ENCODE measurements at places on chromosomes 2 and 18.

DNA sequence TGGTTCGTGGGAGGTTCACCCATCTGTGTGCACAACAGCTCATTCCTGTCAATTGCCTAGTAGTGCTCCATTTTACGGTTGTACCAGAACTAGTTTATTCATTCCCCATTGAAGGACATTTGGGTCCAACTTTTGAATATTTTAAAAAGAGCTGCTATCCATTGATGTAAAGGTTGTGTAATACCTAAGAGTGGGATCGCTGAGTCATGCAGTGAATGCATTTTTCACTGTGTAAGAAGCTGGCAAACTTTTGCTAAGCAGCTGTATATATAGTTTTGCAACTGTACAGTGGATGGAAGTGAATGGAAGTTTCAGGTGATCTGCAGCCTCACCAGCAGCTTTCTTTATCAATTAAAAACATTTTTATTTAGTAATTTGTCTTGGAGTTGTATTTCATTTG is 104.5 kb downstream of the DCDC2C start:
- DNase-seq, result no peak

DNA sequence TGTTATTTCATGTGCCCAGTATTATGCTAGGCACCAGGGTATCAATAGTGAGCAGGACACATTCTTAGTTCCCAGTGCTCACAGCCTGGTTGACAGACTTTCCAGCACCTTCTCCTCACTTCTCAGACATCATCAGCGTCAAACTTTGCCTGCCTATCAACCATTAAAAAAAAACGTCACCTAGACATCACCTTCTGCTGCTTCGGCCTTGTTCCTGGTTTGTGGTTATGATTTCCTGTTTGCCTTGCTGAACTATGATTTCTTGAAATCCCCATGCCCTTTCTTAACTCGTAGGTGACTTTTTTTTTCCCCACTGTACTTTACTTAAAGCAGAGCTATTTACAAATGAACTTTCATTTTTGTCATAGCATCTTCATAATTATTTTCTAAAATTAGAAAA is 60.4 kb upstream of the NABP1 start:
- DNase-seq, result no peak

GRCh38 chr2:180327185-180327584 is 320.1 kb upstream of the CWC22 start:
- no peak for DNase-seq

- no peak for DNase-seq
These were observed 59.9 kb upstream of the DNER start for GRCh38 chr2:229774237-229774636.

GRCh38 chr18:59096098-59096789 is 43.4 kb upstream of the SEC11C start:
- DNase-seq, result no peak

DNA sequence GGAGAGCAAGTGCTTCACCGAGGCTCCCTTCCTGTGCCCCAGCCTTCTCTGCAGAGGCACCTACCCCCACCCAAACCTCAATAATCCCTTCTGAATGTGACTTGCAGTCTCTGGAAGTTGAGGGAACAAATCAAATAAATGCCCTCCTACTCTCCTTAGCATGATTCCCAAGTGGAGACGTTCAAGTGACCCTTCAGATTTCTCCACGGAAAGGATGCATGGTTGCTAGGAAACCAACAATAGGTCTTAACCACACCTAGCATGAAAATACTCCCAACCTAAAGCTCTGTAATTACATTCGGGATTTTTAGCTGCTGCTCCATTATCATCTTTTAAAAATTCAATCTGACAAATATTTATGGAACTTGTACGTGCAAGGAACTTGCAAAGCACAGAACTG is 50.2 kb upstream of the CABLES1 start:
- DNase-seq, result no peak

- no peak for DNase-seq
These were observed 37.7 kb upstream of the ST3GAL5 start for GRCh38 chr2:85926526-85926925.

GRCh38 chr18:24924066-24924716 is 427.8 kb downstream of the ZNF521 start:
- DNase-seq, result no peak

DNA sequence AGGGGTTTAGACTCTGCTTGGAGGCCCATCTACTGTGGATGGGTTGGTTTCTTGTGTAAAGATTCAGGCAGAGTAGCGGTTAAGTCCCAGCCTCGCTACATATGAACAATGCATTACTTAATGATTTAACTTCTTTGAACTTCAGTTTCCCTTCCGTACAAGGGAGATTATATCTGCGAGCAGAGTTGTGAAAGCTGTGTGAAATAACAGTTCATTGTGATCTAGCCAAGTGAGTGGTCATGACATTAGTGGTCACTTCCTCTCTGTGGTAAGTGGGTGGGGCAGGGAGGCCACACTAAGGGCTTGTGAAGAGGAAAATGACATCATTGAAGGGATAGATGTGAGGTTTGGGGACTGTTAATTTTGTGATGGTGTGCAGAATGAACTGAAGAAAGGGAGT is 14.1 kb upstream of the MEX3C start:
- peak; percentile 29 for DNase-seq

DNA sequence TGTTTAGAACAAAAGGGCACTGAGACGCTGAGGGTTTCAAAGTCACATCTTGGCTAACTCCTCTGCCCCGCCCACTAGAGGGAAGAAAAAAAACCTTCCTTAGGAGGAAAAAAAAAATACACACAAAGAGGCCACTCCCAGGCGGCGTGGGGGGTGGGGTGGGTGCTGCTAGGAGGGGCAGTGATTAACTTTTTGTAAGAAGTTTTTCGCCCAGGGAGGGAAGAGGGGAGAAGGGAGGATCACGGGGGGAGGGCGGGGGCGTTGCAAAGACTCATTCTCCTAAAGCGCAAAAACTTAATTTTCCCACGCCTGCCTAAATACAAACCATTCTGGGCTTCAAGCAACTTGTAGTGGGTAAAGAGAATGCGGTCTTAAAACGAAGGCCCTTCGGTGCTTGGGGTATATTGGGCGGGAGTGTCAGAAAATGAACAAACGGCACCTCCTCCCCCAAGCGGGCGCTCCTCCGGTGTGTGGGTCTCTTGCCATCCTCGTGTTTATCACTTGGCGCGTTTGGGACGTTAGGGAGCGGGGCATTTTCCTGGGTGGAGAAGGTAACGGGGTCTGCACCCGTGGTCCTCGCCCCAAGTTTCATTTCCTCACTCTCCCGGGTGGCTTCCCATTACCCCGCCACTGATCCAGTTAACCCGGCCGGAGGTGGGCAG is 1.7 kb downstream of the CXCR4 start:
- DNase-seq, result no peak

DNA sequence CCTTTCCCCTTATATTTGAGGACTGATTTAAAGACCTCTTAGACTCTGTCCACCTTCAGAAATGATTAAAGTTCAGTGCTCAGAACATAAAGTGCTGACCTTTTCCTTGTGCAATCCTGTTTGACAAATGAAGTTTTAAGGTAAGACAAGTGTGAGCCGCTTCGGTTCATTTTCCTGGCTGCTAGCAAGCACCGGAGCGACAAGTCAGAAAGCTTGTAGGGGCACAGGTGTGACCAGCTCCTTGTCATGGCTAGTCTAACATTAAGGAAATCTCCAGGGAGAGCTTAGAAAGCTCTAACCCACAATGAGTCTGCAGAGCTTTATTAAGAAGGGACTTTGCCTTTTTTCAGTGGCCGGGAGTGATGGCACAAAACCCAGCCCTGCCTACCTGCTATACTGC is 2.3 kb upstream of the NCKAP5 start:
- no peak for DNase-seq

DNA sequence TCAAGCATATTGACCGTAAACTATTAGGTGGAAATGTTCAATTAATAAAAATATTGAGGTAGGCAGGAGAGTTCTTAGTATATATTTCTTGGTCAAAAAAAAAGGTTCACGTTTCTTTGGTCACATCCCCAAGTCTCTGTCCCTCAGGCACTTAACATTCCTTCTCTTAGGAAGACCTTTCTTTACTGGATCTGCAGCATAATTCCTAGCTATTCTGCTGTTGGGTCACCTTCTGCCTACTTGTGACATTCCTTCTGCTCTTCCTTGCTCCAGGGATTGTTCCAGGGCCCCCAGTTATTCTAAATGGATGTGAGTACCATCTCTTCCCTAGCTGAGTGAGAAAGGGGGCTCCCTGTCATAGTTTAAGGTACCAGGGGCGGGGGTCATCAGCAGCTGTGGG is 4.2 kb downstream of the UGP2 start:
- no peak for DNase-seq

DNA sequence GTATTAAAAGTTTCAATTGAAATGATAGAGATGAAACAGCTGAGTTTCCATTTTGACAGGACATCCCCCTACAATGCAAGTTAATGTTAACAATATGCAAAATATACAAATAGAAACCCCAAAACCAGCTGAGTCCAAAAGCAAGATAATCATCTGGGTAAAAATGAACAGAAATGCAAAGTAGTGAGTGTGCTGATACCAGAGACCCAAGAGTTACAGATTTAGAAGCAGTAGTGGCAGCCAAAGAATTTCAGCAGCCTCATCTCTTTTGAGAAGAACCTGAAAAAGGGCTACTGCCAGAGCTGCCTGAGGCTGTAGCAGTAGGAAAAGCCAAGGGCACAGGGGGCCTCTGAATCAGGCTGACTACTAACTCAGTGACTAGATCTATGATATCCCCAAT is 82.6 kb downstream of the THADA start:
- no peak for DNase-seq

GRCh38 chr2:239609607-239610310 is 208.9 kb upstream of the HDAC4 start:
- no peak for DNase-seq

DNA sequence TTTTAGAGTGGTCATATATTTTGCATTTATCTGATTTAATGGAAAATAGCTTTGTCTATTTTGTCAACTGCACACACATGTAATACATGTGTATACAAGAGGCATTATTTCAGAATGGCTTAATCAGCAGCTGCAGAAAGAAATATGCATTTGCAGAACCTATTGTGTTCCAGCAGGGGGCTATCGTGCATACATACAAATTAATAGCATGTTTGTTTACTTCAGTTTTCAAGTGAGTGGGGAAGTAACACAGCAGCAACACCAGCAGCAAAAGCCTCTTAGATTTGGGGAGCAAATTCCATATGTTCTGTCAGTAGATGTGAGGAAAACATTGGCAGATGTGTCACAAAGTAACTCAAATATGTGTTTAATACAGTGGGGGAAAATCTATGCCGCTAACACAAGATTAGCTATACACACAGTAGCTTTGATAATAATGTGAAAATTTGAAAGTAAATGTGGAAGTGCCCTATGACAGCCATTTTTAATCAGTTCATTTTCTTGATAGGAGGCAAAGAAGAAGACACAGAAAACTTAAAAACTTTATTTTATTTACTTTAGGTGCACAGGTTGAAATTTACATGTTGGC is 218.1 kb downstream of the WDR7 start:
- DNase-seq, result no peak

DNA sequence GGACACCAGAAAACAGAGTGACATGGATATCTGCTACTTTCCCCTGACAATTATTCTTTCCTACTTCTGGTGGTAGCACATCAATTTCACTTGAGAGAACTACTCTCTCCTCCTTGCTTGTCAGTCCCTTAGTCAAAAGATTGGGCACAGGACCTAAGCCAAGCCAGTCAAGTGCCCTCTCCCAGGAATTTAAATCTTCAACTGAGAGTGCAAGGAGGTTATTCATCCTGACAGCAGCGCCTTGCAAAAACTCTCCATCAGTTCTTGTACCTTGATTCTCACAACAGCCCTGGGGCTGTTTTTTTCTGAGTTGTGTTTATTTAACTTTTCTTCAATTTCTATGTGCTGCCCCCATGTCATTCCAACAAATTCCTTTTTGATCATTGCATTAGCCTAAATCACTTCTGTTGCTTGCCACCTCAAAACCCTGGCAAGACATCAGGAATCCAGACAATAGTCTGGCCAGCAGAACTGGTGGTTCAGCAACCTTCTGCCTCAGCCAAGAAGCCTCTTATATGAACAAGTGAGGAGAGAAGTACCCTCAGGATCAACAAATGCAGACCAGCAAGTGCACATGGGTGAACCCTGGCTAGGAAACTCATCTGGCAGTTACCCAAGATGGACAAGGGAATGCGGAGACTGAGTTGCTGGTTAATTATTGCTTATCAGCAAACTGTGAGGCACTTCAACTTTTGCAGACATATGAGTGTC is 19.4 kb downstream of the COL4A3 start:
- DNase-seq, result no peak

DNA sequence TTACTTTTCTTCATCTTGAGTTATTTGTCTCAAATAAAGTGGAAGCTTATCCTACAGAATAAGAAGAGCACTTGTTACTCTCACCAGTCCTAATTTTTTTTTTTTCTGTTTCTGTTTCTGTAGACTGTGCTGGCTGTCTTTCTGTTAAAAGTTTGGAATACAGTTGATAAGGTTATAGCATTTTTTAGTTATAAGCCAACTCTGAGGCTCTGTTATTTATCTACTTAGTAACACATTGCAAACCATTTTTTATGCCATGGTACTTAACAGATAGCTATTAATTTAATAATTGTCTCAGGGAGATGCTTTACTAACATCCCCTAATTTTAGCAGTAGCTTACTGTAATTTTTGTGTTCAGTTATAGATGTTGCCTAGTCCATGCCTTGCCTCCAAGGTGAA is 37.9 kb downstream of the CREB1 start:
- DNase-seq, result no peak

DNA sequence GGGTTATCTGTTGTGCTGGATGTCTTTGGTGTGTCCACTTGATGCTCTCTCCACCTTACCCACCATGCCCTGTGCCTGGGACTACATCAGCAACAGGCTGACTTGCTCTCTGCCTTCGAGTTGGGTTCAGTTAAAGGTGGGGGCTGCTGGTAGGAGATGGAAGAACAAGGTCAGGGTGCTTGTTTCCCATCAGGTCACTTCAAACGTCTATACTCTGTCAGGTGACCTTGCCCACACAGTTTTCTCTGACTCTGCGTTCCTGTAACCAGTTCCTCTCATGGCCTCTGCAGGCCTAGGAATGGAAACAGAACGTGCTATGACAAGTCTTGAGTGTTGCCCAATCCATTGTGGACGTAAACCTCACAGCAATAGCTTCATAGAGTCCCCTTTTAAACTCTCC is 38.4 kb upstream of the PAPOLG start:
- no peak for DNase-seq

- DNase-seq, result no peak
These were observed 72.2 kb upstream of the BARD1 start for GRCh38 chr2:214881647-214882202.

- DNase-seq, result no peak
These were observed 653.0 kb upstream of the CHAC2 start for GRCh38 chr2:53114582-53114981.

GRCh38 chr2:233036162-233036838 is 3.8 kb downstream of the NEU2 start:
- DNase-seq, result no peak

GRCh38 chr2:102081606-102082005 is 60.9 kb upstream of the IL1R1 start:
- no peak for DNase-seq

DNA sequence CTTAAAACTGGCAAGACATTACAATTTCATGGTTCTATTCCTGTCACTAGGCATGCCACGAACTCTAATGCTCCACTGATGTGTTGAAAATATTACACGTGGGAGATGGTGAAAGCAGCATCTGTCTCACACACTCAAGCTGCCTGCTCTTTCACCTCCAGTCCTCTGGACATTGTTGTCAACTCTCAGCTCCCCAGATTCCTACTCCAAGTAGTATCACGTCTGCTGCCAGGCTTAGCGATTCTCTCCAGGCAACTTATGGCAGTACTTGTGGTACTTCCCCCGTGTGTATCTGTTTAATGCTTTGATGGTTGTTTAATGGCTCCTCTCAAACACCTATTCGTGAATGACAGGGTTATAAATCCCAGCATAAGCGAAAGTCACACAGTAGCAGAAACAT is 103.8 kb downstream of the TMEFF2 start:
- DNase-seq, result no peak

Measured in HS-5 (cell line).